ENCODE measurements at places on chromosomes 6 and 20. TPM values are rescaled to one million over a fixed set of nuclear protein-coding genes. Genes with fewer than 3 reads are reported as not detected.

Gene PRKN
- total RNA-seq: 0.82 TPM

DNA sequence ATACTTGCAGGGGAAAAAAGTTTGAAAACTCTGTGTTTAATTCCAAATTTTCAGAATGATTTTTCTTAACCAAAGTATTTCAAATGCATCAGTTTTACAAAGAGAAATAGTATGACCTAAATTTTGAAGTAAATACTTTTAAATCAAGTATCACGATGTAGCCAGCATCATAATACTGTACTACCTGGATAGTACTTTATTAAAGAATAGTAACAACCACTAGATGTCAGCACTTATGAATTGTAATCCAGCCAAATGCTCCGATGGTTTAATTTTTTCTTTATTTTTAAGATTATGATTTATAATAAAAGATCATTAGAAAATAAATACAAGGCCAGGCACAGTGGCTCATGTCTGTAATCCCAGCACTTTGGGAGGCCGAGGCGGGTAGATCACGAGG, 37.2 kb upstream of the HACE1 start:
- no peaks in the 10 kb centered on the region for H3K36me3 ChIP-seq
- H3K4me3 ChIP-seq: no peak overlapping the region
- peaks cover 14% of the 10 kb centered on the region for H3K27me3 ChIP-seq
- H3K4me1 ChIP-seq: no peaks in the 10 kb centered on the region

GRCh38 chr6:113762641-113763040, 94.5 kb upstream of the MARCKS start:
- no peaks in the 10 kb centered on the region for H3K36me3 ChIP-seq
- H3K4me3 ChIP-seq: no peak overlapping the region
- H3K27ac ChIP-seq: no peak overlapping the region
- no peak for DNase-seq
- no peaks in the 10 kb centered on the region for H3K27me3 ChIP-seq

DNA sequence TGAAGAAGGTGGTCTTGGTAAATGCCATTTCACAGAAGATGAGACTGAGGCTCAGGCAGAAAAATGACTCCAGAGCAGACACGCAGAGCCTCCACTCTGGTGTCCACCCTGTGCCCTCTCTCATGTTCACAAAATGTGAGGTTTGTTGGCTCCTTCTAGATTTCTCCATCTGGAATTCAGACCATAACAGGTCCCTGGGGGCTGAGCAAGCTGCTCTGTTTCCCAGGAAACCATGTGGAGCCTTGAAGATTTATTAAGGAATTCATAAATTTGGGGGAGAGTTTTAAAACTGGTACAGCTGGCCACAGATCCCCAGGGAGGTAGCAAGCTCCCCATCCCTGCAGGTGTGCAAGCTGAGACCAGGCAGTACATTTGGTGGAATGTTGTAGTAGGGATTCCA, 38.8 kb upstream of the SIRPA start:
- no peaks in the 10 kb centered on the region for H3K36me3 ChIP-seq
- peaks cover 13% of the 10 kb centered on the region for H3K27me3 ChIP-seq
- H3K4me3 ChIP-seq: no peak overlapping the region
- H3K27ac ChIP-seq: no peak overlapping the region
- DNase-seq: no peak

DNA sequence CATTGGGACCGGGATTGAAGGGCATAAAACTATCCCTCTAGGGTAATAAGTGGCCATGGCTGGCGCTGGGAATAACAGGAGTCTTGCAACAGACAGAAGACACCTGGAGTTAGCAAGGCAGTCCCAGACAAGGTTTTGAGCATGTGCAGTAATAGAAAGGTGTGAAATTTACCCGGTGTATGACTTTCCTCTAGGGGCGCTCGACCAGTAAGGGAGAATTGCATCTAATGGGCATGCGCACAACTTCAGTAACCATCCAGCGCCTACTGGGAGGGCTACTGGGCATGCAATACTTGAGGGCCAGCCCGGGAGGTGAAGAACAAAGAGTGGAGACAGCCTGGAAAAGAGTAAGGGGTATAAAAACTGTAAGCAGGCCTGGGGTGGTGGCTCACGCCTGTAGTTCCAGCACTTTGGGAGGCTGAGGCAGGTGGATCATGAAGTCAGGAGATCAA, 32.7 kb downstream of the SERPINB6 start:
- peak overlapping the region; percentile 90 for H3K27ac ChIP-seq
- peak; percentile 6 for DNase-seq
- H3K27me3 ChIP-seq: peaks cover 1% of the 10 kb centered on the region

- no peak overlapping the region for H3K27ac ChIP-seq
- H3K4me1 ChIP-seq: peaks cover 10% of the 10 kb centered on the region
- H3K4me3 ChIP-seq: no peak overlapping the region
- no peak for DNase-seq
- no peaks in the 10 kb centered on the region for H3K36me3 ChIP-seq
- H3K27me3 ChIP-seq: peaks cover 11% of the 10 kb centered on the region
Measured at GRCh38 chr6:108736002-108736361, 112.2 kb upstream of the ARMC2 start.

DNA sequence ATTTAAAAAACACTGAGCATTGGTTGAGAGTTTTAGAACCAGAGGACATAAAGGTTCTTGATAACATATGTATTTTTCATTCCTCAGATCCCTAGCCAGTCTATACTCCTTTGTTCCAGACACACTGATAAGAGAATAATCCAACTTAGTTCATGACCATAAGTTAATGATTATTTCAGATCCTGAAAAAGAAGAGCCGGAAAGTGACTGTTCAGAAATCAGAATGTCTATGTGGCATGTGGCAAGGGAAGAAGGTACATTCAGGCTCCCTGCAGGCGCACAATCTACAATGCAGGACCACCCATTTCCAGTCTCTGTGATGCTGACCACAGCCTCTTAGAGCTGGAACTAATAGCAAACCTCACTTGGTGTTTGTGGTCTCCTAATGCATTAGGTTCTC, 666.7 kb upstream of the AGPAT4 start:
- H3K4me3 ChIP-seq: no peak overlapping the region
- no peak overlapping the region for H3K27ac ChIP-seq
- no peaks in the 10 kb centered on the region for H3K4me1 ChIP-seq
- H3K27me3 ChIP-seq: no peaks in the 10 kb centered on the region

DNA sequence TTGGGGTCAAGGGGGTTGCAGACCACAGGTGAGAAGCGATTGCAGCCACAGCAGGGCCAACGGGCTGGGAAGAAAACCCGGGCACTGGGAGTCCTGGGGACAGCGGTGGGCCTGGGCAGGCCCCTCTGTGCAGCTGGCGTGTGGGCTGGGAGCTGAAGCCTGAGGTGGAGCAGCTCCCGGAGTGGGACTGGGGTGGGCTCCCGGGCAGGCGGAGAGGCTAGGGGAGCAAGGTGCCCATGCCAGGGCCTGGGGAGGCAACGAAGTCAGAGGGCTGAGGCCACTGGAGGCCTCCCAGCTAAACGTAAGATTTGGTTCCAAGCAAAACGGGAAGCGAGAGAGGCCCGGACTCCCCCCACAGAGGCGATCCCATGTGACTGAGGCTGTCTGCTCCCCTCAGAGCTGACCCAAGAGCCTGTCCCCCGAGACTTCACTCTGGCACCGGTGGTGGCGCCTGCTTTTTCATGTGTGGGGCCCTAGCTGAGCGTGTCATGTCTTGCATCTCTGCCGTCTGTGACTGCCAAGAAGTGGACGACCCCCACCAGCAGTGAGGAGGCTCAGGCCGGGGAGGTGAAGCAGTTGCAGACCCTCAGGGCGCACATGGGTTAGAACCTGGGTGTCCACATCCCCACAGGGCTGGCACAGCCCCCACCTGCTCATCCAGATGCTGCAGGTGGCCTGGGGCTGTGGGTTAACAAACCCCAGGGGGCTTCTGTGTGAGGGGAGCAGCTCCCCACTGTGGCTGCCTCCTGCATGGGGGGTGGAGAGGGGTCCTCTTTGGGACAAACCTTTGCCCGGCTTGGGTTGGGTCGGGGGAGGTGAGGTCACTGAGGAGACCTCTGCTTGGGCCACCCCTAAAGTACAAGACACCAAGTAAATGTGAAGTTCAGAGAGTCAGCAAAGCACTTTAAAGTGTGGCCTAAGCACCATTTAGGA, 212.3 kb downstream of the TAF4 start:
- no peak overlapping the region for H3K27ac ChIP-seq
- DNase-seq: no peak
- H3K36me3 ChIP-seq: no peaks in the 10 kb centered on the region
- no peak overlapping the region for H3K4me3 ChIP-seq
- H3K27me3 ChIP-seq: no peaks in the 10 kb centered on the region
- H3K4me1 ChIP-seq: no peaks in the 10 kb centered on the region

DNA sequence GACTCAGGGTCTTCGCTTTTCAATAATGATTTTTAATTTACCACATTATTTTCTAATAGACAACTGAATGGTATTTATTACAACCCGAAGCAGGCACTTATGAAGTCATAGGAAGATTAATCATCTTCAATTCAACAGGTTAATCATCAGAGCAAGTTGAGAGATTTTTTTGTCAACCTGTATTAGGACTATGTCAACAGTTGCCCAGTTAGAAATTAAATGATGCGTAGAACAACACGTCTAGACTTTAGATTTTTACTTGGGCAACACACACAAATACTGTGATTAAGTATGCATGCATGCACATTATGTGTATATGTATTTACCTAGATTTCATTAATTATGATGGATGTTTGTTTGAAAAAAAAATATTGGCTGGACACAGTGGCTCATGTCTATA, 4.3 kb downstream of the ILRUN start:
- H3K4me3 ChIP-seq: no peak overlapping the region
- no peak for DNase-seq
- H3K36me3 ChIP-seq: peaks cover 7% of the 10 kb centered on the region
- no peaks in the 10 kb centered on the region for H3K27me3 ChIP-seq
- no peak overlapping the region for H3K27ac ChIP-seq

DNA sequence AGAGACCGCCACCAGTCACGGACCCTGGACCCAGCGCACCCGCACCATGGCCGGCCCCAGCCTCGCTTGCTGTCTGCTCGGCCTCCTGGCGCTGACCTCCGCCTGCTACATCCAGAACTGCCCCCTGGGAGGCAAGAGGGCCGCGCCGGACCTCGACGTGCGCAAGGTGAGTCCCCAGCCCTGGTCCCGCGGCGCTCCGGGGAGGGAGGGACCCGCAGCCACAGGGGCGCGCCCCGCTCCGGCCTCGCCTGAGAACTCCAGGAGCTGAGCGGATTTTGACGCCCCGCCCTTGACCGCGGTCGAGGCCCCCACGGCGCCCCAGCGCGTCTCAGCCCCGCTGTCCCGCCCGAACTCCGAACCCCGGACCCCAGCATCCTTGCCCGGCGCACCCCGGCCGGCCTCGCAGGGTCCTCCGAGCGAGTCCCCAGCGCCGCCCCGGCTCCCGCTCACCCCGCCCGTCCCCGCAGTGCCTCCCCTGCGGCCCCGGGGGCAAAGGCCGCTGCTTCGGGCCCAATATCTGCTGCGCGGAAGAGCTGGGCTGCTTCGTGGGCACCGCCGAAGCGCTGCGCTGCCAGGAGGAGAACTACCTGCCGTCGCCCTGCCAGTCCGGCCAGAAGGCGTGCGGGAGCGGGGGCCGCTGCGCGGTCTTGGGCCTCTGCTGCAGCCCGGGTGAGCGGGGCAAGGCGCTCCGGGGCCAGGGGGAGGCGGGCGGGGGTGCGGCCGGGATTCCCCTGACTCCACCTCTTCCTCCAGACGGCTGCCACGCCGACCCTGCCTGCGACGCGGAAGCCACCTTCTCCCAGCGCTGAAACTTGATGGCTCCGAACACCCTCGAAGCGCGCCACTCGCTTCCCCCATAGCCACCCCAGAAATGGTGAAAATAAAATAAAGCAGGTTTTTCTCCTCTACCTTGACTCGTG, at the start of gene OXT:
OXT (plus strand) TSS at position 11 of the 920 bp plus-strand sequence; CDS start at position 47, 36 bp downstream.
- no peaks in the 10 kb centered on the region for H3K27me3 ChIP-seq
- peaks cover 24% of the 10 kb centered on the region for H3K4me1 ChIP-seq
- H3K36me3 ChIP-seq: no peaks in the 10 kb centered on the region
- peak; percentile 82 for DNase-seq

DNA sequence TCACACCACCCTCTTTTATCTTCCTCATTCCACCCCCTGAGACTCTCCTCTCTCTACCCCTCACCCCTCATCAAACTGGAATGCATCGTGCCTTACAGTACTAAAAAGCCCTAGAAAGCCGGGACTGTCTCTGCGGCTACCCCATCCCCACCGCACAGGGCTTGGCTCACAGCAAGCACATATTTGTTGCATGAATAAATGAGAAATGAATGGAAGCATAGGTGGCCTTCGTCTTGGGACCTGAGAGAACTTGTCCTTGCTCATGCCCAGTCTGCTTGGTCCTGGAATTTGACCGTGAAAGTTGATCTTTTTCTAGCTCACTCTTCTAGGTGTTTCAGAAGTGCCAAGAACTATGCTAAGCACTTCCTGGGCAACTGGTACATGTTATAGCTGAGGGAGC, 53.3 kb downstream of the APCDD1L start:
- no peak for DNase-seq
- H3K4me1 ChIP-seq: no peaks in the 10 kb centered on the region
- H3K27ac ChIP-seq: no peak overlapping the region
- no peak overlapping the region for H3K4me3 ChIP-seq
- H3K27me3 ChIP-seq: no peaks in the 10 kb centered on the region
- peaks cover 1% of the 10 kb centered on the region for H3K36me3 ChIP-seq

GRCh38 chr6:166333172-166333995, 9.0 kb downstream of the SFT2D1 start:
- peak overlapping the region; percentile 27 for H3K4me3 ChIP-seq
- H3K27ac ChIP-seq: peak overlapping the region; percentile 59
- peaks cover 31% of the 10 kb centered on the region for H3K36me3 ChIP-seq
- peak; percentile 48 for DNase-seq
- H3K4me1 ChIP-seq: peaks cover 57% of the 10 kb centered on the region
- H3K27me3 ChIP-seq: no peaks in the 10 kb centered on the region

All from activated CD4-positive, alpha-beta memory T cell treated with anti-CD3 and anti-CD28 coated beads for 36 hours (primary cell).